ENCODE measurements at places on chromosomes 7 and 10. TPM values are rescaled to one million over a fixed set of nuclear protein-coding genes. Genes with fewer than 3 reads are reported as not detected.

Gene GSAP
- total RNA-seq: 9.3 TPM

Gene KIF11
- 3.1 TPM for total RNA-seq

Gene TMEM26
- 0.10 TPM for total RNA-seq

Gene GATAD1
- 24.0 TPM for total RNA-seq

Gene PRTFDC1
- total RNA-seq: 13.7 TPM

Gene HOXA1
- 1.8 TPM for total RNA-seq

Gene WNT8B
- not detected for total RNA-seq

Gene INA
- 5.2 TPM for total RNA-seq

Gene SUN3
- total RNA-seq: not detected

Gene CC2D2B
- 0.30 TPM for total RNA-seq

DNA sequence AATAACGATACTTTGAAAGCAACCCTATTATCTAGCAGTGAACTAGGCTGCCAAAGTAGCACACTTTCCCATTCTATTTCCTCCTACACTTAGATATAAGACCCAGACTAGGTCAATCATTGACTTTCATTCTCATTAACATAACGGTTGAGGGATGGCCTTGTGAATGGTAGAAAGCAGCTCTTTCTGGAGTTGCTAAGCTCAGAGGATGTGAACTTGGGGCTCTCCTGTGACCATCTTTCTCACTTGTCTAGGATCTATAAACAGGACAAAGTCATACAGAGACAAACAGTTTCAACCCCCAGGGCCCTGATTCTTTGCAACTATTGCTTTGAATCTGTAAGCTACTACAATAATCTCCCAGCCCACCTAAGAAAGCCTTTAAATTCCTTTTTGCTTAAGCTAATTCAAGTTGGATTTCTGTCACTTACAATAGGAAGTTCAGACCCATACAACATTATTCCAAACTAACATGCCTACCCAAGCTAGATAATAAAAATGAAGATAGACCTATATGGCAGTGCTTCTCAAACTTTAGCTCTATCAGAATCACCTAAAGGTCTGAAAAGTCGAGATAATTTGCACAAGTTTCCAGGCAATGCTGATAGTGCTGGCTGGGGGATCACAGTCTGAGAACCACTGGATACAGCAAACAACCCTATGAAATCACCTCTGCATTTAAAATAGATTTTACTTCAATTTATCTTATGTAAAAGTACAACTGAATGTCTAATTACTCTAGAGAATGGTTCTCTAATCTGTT is 16.7 kb downstream of the P4HA1 start:
- DNase-seq: peak; percentile 67

- no peak for DNase-seq
These were observed 151.7 kb upstream of the TAC1 start for GRCh38 chr7:97580205-97580604.

GRCh38 chr7:148442141-148442655 is 148.4 kb upstream of the C7orf33 start:
- DNase-seq: no peak

- peak; percentile 50 for DNase-seq
These were observed 1.5 kb downstream of the CLDN12 start for GRCh38 chr7:90404777-90405176.

DNA sequence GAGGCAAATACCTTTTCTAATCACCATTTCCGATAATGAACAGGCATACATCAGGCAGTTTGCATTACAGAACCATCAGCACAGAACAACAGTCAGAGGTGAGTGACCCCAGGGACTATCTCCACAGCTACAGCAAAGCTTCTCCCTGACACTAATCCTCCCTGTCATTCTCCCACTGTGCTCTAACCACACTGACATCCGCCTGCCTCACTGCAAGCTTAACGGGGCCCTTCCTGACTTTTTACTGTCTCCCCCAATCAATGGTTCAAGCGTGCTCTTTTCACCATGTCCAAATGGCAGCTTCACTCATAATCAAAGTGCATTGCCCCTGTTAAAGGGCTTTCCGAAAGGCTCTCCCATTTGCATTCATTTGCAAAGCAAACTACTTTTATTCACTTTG is 196.3 kb downstream of the DNAJC1 start:
- no peak for DNase-seq

DNA sequence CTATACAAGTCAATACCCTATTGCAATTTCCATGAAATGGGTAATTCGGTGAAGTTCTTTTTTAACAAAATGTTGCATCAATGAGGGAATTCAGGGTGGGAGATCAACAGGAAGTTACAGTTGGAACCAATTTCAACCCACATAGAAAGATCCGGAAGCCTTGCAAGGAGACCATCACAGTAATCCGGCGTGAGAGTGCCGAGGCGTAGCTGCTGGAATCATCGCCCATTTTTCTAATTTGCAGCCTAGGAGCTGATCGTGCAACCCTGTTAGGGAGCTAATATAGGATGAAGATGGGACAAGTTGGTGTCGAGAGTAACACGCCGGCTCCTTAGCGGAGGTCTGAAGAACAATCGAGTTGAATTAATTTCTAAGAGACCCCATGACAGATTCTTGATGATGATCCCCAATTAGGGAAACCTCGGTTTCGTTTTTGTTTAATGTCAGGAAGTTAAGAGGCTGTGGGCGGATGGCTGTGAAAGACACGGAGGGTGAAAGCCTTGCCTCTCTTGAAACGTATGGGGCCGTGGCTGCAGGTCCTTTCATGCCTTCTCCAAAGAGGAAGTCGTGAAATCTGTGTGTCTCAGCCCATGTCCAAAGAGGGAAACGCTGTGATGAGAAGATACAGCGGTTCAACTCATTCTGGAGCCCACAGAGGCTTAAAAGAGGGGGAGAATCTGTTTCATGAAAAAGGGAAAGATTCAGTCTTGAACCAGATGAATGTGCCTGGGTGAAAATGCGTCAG is 51.2 kb upstream of the CARD11 start:
- DNase-seq: no peak

DNA sequence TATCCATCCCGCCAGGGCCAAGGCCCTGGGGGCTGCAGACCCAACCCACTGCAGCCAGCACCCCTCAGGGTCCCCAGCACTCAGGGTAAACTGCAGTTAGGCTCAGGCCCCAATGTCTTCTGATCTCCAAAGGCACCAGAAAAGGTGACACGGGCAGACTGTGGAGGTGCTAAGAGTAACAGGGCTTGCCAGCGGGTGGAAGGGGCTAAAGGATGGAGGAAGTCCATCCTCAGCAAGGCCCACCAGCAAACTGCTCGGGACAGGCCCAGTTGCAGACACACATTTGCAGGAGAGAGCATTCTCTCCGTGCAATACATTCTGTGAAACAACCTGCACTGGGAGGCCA is 95.6 kb upstream of the DDC start:
- no peak for DNase-seq

DNA sequence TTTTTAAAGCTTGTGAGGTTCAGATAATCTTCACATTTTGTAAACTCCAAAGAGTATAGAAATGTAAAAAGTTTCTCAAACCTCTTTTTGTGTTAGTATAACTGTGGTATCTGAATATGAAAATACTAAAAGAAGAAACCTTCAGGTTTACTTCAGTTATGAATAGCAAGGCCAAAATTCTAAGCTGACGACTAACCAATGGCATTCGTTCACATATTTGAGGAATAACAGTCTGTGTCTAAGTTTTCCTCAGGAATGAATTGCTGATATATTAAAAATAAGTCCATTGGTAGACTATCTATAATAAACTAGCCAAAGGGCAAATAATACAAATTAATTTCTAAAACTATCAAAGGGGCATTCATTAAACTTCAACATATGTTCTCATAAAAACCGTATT is 206.0 kb downstream of the CXCL12 start:
- no peak for DNase-seq

- no peak for DNase-seq
These were observed 67.8 kb upstream of the TNRC18 start for GRCh38 chr7:5491251-5492019.

- no peak for DNase-seq
These were observed 7.3 kb downstream of the ELMO1 start for GRCh38 chr7:37441386-37441760.

GRCh38 chr7:80324032-80324431 is 187.8 kb downstream of the GNAT3 start:
- DNase-seq: peak; percentile 81

- DNase-seq: peak; percentile 61
These were observed 11.7 kb upstream of the ZNF680 start for GRCh38 chr7:64574540-64575099.

DNA sequence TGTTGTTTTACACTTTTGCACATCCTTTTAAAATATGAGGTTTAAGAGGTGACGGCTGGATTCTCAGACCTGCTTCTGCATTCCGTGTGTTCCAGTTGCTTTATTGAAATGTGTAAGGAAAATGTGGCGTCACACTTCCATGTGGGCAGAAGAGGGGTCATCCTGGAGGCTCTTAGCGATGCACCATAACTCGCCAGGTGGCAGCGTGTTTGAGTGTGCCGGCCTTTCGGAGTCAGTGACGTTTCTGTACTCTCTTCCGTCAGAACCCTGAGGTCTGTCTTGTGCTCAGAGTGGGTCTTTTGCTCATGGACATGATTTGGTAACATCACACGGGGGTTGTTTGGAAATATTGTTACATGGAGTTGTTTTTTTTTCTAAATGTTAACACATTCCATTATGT is 9.1 kb downstream of the PPP2R2D start:
- no peak for DNase-seq

GRCh38 chr7:128025380-128025779 is 5.9 kb downstream of the LRRC4 start:
- no peak for DNase-seq

DNA sequence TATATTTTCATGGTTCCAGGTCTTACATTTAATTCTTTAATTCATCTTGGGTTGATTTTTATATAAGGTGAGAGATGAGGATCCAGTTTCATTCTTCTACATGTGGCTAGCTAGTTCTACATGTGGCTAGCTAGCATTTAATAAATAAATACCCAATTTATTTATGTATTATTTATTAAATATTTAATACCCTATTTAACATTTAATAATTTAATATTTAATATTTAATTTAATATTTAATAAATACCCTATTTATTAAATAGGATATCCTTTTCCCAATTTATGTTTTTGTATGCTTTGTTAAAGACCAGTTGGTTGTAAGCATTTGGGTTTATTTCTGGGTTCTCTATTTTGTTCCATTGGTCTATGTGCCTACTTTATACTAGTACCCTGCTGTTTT is 111.0 kb upstream of the PCLO start:
- no peak for DNase-seq

DNA sequence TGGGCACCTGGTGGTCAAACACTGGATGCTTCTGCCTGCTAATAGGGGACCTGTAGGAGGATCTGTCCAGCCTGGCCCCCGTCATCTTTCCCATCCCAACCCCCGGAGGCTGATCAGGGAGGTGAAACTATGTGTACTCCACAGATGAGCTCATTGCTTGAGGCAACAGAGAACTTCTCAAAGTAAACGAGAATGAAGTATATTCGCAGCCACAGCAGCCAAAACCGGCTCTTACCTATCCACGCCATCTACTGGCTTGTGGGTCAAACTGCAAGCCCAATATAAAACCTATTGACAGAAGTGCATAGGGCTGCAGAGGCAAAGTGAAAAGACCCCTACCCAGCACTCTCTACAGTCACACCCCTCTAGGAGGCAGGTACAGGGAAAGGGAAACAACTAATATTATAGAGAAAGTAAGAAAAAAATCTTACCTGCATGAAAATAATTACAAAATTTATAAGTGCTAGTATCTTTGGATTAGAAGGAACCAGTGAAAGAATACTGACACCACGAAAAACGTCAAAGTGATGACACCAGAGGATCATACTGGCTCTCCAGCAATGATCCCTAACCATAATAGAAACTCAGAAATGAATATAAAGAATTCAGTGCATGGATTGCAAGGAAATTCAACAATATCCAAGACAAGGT is 973.5 kb downstream of the ANKRD7 start:
- DNase-seq: peak; percentile 57
